ENCODE measurements at places on chromosomes 4 and X.

DNA sequence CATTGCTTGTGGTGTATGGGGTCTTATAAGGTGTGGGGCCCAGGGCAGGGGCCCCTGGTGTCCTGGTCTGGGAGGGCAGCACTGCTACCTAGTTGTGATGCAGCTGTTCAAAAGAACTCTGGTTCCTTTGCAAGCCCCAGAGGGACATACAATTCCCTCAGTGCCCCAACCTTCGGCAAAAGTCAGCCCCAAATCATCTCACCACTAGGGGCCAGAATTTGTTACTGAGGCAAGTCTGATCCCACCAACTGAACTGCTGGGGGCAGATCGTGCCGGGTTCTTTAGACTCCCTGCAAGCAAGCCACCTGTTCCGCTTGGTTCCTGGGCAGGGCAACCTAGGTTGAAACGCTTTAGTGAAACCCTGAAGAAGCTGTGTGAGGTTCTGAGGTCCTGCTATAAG, 180.1 kb upstream of the S100G start:
- no peak for DNase-seq

- DNase-seq, result no peak
Measured at GRCh38 chrX:118174516-118175098, 58.0 kb upstream of the KLHL13 start.

DNA sequence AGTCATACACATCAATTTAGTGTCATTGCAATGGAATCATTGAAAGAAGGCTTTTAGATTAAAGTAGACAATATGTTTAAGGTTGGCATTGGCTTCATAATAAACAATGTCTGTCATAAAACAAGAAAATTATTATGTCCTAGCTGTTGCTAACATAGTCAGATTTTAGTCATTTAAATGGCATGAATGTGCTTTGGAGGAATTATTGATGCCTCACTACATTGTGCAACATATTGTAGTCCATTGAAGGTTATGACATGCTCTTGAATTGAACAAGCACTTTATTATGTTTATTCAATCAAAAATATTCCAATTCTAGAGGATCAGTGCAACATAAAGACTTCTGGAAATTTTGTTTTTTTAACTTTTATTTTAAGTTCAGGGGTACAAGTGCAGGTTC, 489.8 kb upstream of the AMOT start:
- no peak for DNase-seq

GRCh38 chr4:66927937-66928336, 617.4 kb downstream of the CENPC start:
- DNase-seq, result no peak

- DNase-seq, result no peak
Measured at GRCh38 chrX:5869786-5870185, 358.9 kb downstream of the NLGN4X start.

GRCh38 chr4:57094832-57095223, 15.4 kb downstream of the IGFBP7 start:
- DNase-seq, result no peak

All from stimulated activated CD4-positive, alpha-beta T cell treated with anti-CD3 and anti-CD28 coated beads, Interleukin-2, amount 100 ng/mL, for 4 hours (primary cell).